ENCODE measurements at places on chromosomes 6 and 20.

- no peak for DNase-seq
Measured at GRCh38 chr6:14212020-14212419, 94.4 kb downstream of the CD83 start.

- DNase-seq, result no peak
Measured at GRCh38 chr20:16236589-16237241, 336.5 kb downstream of the KIF16B start.

DNA sequence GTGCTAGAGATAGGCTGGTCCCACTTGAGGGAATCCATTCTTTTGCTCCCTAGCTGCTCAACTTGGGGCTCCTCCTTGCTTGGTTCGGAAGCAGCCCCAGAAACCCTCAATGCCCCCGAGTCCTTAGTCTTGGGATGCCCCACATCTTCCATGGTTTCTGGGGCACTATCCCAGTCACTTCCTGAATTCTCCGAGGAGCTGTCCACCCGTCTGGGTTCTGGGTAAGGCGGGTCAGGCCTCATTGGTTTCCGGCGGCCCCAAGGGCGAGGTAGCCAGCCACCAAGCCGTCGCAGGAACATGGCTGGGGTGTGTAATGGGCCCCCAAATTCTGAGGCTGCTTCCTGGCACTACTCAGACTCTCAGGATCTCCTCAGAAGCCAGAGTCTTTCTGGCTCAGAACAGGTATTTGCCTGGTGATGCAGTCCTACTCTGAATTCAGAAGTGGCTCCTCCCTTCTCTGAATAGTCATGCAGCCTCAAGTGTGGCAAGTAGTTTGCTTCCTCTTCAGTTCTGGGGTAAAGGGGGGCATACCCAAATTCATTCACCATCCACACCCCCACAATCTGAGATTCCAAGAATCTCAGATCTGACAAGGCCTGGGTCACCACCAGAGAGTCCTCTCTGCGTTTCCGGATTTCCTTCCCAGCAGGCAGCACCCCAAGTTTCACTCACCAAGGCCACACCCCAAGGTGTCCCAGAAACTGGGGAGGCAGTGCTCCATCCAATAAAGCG is 763 bp downstream of the C6orf47 start:
- peak; percentile 50 for DNase-seq

- no peak for DNase-seq
Measured at GRCh38 chr6:149065121-149065520, 252.4 kb upstream of the TAB2 start.

GRCh38 chr20:35700625-35701148 is 1.5 kb downstream of the ROMO1 start:
- DNase-seq, result no peak

- no peak for DNase-seq
Measured at GRCh38 chr20:17438436-17439039, 92.6 kb downstream of the BFSP1 start.

GRCh38 chr6:25963426-25964123 is 973 bp downstream of the TRIM38 start:
- DNase-seq, result peak; percentile 52

DNA sequence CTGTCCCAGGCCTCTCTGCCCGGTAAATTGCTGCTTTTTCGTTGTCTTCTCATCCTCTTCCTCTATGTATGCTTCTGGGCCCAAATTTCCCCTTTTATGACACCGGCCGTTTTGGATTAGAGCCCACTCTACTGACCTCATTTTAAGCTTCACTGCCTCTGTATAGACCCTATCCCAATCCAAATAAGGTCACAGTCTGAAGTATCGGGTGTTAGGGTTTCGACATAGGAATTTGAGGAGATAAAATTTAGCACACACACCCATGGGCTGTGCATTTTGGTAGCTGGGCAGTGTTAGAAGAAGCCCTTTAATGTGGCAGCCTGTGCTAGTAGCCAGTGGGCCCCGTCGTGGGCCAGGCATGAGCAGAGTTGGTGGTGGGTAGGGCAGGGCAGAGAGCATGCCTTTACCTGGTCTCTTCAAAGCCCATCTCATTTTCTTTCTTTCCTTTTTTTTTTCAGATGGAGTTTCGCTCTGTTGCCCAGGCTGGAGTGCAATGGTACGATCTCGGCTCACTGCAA is 27.9 kb upstream of the EZR start:
- DNase-seq, result no peak

- DNase-seq, result no peak
Measured at GRCh38 chr6:105493736-105494135, 90.9 kb upstream of the PREP start.

DNA sequence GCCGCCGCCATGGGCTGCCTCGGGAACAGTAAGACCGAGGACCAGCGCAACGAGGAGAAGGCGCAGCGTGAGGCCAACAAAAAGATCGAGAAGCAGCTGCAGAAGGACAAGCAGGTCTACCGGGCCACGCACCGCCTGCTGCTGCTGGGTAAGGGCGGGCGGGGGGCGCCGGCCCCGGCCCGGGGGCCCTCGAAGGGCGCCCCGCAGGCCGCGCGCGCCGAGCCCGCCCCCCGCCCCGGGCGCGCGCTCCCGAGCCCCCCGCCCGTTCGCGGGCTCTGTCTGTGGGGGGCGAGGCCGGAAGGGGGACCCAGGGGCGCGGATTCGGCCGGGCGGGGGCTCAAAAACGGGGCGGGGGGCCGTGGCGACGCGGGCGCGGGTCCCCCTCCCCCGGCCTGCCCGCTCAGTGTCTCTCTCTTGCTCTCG is 39.2 kb downstream of the GNAS start:
- no peak for DNase-seq

DNA sequence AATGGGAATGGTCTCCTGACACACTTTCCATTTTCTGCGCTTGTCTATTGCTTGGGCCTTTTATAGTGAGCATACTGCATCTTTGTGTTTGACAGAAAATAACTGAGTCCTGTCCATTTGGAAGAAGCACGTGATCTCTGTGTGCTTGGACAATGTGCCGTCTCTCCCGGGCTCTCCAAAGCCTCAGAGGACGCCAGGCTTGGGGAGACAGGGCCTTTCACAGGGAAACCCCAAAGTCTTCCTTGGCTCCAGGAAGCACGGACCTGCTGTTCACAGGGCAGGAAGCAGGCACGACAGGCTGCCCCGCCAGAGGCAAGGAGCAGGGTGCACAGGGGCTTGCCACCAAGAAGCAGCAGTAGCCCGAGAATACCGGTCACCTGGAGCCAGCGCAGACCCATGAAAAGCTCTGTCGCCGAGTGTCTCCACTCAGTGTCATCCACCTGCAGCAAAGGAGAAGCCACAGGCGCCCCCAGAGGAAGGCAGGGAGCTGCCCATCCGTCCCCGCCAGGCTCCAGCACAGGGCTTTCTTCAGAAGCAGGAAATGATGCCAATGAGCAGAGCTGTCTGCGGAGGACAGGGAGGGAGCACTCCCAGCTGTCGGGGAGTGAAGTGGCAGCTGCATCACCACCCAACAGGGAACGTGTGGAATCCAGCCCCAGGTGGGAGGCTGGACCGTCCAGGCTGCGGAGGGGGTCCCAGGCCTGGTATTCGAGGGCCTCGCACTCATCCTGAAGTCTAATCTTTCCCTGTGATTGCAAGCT is 135.1 kb downstream of the AGPAT4 start:
- DNase-seq, result no peak

DNA sequence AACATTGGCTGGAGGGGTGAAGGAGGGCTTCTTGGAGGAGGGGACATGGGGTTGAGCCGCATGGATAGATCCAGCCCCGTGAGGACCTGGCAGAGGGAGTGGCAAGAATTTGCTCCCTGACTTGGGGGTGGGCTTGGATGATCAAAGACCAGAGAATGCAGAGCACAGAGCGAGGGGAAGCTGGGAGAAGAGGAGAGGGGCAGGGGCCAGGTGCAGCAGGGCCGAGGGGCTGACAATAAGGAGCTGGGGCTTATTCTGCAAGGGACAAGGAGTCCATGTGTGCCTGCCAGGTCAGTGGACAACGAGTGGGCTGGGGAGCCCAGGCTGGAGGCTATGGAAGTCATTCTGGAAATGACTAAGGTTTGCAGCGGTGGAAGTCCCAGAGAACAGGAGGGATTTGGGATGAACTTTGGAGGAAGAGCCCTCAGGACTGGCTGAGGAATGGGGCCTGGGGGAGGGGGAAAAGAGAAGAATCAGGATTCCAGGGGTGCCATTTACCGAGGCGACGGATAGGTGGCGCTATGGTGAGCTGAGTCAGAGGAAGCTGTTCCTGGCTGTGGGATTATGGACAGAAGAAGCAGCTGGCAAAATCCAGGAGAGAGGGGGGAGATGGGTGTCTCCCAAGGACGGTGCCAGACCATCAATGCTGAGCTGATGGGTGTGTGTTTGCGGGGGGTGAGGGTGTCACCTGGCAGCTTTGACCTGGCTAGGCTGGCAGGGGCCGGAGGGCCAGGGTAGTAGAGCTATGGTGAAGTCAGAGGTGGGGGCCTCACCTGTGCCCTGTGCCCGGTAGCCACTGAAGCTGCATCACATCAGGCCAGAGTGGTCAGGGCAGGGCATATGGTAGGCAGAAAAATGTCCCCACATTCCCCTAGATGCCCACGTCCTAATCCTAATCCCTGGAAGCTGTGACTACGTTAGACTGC is 7.8 kb downstream of the KCNG1 start:
- DNase-seq, result peak; percentile 87

DNA sequence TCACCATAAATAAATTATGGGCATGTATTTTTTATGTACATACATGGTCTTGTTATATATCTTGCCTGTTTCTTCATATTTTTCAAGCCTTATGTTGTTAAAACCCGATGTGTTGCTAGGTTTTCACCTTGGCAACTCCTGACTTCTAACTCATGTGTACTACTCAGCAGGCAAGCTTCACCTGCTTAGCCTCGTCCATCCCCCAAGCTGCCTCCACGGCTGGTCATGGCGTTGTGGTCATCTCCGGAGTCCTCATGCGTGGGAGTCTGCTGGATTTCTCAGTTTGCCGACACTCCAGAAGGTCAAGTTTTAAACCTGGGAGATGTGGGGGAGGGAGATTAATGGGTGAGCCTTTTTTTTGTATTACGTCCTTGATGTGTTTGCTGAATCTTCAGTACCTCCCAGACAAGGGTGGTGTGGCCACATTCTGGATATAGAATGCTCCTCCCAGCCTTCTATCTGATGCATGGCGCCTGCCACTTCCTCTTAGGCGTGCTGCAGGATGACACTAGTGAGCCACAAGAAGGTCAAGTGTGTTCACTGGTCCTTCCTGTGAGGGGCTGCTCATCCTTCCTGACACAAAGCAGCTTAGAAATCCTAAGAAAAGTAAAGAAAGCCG is 26.6 kb upstream of the EDN3 start:
- DNase-seq, result no peak

DNA sequence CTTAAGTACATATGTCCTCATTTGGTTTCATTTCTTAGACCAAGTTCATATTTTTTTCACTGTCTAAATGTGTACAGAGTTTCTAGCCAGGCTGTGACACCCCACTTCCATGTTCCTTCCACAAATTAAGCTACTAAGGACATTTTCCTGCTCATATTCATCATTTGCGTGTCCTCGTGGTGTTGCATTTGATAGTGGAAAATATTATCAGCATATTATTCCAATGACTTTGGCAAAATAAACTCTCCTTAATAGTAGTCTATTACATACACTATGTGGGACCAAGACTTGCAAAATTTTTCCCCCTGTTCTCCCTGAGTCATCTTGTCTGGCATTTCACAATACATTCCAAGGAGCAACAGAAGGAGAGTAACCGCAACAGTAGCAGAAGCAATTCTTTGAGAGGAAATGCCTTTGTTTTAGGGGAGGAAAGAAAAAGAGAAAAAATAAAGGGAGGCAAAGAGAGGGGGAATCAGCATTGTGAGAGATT is 599.2 kb downstream of the COL12A1 start:
- DNase-seq, result peak; percentile 95

Data from adipocyte (in vitro differentiated cells).